Glomerular endothelial cell (primary cell): ENCODE measurements at places on chromosomes 16 and 17. TPM values are rescaled to one million over a fixed set of nuclear protein-coding genes. Genes with fewer than 3 reads are reported as not detected.

DNA sequence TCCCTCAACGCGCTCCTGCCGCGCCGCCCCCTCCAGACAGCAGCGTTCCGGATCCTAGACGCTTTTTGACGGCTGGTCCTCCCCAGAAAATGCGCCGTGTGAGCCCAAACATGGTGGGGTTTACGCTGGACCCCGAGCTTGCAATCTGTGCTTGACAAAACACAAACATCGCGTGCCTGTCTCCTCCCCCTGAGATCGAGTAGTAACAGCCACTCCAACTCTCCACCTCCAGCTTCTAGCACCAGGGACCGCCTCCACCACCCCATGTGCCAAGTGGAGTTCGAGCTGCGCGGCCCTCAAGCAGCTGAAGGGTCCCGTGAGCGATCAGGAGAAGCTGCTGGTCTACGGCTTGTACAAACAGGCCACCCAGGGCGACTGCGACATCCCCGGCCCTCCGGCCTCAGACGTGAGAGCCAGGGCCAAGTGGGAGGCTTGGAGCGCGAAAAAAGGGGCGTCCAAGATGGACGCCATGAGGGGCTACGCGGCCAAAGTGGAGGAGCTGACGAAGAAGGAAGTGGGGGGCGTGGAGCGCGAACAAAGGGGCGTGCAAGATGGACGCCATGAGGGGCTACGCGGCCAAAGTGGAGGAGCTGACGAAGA is 656 bp upstream of the GEMIN4 start:
- DNase-seq: no peak

KRT39 gene
- not detected in 2 replicates for total RNA-seq

SGCA gene
- not detected in 2 replicates for total RNA-seq

GRCh38 chr16:79037521-79038373 is 562.8 kb downstream of the MAF start:
- no peak for DNase-seq

DNA sequence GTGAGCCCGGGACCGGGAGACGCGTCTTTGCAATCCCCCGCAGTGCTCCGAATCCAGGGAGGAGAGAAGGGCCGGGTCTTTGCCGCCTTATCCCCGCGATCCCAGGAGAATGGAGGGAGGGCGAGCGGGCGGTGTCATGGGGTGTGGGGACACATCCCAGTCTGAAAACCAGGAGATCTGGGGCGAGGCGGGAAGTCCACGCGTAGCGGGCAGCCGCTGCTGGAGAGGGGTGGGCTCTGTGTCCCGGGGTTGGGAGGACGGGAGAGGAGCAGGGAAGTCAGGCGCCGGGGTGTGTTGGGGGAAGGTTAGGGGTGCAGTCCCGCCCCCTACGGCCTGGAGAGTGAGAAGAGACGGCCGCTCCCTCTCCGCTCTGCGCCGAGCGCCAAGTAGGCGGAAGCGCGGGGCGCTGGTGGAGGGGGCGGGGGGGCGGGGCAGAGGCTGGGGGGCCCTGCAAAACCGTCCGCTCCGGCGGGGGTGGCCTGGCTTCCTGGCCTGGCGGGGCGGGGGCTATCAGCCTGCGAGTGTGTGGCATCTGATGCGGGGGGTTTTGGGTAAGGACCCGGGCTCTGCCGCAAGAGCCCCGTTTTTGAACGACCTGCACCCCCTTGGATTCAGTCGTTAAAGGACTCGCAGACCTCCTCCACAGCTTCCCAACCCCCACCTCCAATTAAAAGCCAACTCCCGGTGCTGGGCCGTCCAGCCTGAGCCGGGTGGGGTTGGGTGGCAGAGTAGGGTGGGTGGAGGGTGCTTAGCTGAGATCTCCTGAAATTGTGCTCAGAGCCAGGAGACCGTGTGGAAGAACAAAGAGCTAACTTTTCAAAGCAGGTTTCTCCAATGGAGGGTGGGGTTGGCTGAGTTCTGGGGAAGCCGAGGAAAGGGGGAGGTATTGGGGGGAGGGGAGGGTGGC is 654 bp downstream of the LASP1 start:
- DNase-seq: no peak

DNA sequence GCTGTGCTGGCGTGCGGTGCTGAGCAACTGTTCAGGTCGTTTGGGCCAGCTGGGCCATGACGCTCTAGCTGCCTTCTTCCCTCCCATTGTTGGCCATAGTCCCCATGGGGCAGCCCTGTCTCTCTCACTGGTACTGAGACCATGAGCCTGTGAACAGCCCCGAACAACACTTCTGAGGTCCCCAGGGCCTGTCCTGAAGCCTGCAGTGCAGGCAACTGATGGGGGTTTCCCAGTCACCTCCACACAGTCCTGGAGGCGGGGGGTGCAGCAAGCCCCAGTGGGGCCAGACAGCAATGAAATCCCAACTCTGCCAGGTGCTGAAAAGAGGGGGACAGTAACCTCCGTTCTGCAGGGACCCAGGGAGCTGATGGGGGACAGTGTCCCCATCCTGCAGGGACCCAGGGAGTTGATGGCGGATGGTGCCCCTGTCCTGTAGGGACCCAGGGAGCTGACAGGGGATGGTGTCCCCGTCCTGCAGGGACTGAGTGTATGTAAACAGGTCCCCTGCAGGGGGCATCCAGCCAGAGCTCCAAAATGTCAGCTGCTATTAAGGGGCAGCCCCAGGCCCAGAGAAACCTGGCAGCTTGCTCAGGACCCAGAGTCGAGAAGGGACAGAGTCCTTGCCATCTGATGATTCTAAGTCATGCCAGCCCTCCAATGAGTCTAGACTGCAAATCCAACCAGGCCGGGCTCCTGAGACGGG is 30.4 kb downstream of the ENGASE start:
- no peak for DNase-seq

DNA sequence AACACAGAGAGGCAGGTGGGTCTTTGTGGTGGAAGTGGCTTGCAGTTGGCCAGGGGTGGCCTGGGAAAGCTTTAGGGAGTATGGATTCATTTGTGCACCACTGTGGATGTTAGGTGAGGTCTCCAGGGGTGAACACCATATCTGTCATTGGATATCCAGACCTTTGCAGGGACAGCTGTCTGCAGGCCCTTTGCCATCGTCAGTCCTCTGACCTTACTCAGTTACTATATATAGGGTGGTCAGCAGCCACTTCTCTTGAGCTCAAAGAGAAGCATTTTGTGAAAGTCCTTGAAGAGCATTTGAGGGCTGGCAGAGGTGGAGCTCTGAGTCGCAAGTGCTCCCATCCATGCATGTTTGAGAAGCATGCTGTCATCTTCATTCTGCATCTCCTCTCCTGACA is 40.4 kb downstream of the TMEM11 start:
- no peak for DNase-seq

- no peak for DNase-seq
These were observed 28.0 kb downstream of the NFATC3 start for GRCh38 chr16:68113059-68113761.

CYLD gene
- total RNA-seq: 20.4 and 31.6 TPM in 2 replicates

DNA sequence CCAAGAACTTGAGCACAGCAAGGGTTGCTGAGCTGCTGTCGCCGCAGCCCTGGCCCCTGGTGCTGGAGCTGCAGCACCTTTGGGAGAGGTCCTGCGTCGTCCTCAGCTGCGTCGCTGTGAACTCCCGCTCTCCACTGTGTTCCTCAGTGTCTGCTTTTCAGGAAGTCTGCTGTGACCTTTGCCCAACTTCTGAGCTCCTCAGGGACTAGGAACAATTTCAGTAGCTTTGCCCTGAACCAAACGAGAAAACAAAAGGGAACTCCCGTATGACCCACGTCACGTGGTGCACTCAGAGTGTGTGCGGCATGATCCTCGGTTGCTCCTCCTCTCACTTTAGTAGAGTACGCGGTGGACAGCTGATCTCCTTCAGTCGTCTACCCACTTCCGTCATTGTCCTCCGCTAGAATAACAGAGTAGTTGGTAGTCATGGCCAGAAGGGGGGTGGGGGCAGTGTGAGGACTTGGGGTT is 44.2 kb downstream of the WDR45B start:
- DNase-seq: no peak

DNA sequence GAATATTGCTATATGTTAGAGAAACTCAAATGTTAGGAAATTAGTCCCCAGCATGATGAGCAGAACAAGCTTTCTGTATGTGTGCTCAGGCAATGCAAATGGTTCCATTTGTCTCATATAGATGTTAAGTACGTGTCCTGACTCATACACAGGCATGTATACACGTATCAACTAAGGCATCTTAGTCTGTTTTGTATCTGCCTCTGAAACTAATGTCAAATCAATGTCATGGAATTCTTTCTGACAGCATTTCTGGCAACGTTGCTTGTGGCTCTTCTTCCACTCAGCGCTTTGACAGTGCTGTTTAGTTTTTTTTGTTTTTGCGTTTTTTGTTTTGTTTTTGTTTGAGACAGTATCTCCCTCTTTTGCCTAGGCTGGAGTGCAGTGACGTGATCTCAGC is 111.9 kb downstream of the CNTNAP4 start:
- DNase-seq: no peak

WIPI1 gene
- total RNA-seq: 75.8 and 99.5 TPM in 2 replicates

DNA sequence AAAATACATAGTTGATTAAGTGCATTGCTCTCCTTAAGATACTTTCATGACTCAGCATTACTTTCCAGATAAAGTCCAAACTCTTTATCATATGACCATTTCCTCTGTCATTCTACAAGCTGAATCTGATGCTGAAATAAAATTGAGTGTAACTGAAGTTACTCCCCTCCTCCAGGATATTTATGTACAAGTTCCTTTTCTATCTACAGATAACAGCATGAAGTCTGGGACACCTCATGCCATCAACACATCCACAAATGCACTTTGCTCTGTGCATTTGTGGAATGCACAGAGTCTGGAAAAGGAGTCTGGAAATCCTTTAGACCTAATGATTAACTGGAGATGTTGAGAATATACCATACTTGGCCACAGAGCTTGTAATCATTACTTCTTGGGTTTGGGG is 60.5 kb downstream of the ACSM2B start:
- no peak for DNase-seq

DNA sequence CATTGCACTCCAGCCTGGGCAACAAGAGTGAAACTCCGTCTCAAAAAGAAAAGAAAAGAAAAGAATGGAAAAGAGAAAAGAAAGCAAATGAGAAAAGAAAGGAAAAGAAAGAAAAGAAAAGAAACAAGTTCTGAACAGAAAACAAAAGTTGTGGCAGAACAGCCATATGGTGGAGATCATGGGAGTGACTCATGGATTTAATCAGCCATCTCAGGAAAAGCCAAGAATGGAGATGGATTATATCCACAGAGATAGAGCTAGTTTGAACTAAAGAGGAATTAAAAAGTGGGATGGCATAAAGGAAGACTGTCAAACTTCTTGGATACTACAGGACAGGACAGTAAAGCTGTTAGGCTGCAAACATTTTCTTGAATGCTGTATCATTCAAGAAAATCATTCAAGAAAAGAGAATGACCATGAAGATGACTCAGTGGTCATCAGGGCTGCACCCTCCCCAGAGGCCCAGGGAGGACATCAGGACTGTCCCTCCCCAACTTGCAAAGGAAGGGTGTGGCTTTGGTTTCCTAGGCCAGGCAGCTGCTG is 120.6 kb downstream of the USP22 start:
- no peak for DNase-seq

- DNase-seq: no peak
These were observed 86.7 kb downstream of the ZFHX3 start for GRCh38 chr16:72961115-72961832.

GRCh38 chr16:58243528-58244004 is 45.7 kb upstream of the CSNK2A2 start:
- no peak for DNase-seq
